Naive thymus-derived CD4-positive, alpha-beta T cell (primary cell): ENCODE measurements at places on chromosomes 12 and 14.

- DNase-seq = peak; percentile 15
These were observed 11.3 kb downstream of the PHLDA1 start for GRCh38 chr12:76020281-76020680.

- DNase-seq = no peak
These were observed 728.0 kb downstream of the NOVA1 start for GRCh38 chr14:25869854-25870253.

DNA sequence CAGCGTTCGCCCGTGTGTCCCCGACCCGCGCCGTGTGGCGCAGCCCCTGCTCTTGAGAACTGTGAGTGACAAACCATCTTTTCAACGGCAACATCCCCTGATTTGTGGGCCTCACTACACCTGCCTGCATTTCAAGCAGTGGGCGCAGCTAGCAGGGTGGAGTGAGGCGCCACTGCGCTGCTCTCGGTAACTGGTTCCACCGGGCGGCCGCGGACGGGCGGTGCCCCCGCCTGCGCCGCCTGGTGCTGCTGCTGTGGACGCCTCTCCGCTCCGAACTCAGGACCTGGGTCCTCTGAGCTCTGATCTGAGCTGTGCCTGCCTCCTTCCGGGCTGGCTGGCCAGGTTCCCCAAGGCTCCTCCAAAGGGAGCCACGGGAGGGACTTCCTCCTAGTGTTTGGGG lies 5.9 kb upstream of the DEGS2 start:
- DNase-seq = no peak

- no peak for DNase-seq
These were observed 59.5 kb upstream of the ANKS1B start for GRCh38 chr12:100044266-100044665.

GRCh38 chr12:11642785-11643184 lies 6.7 kb upstream of the ETV6 start:
- no peak for DNase-seq

GRCh38 chr12:62977883-62978282 lies 42.9 kb upstream of the PPM1H start:
- DNase-seq = no peak

- DNase-seq = no peak
These were observed 123.5 kb downstream of the NAV3 start for GRCh38 chr12:77954206-77954555.

DNA sequence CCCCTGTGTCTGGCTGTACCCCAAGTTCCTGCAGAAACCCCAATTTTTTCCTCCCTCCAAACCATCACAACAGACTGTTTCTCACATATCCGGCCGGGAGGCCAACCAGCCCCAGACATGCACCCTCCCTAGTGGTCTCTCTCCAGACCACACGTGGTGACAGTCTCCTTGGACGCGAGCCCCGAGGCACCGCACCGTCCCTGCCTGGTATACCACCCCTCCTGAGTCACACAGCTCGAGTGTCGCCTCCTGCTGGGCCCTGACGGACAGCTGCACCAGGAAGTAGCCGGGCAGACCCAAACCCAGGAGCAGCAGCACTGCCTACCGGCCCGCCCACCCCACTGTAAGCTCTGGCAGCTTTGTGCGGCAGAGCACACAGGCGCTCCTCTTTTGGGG lies 97.4 kb downstream of the RFLNA start:
- DNase-seq = no peak

- DNase-seq = no peak
These were observed 10.9 kb downstream of the MTA1 start for GRCh38 chr14:105430565-105430964.

GRCh38 chr12:5966486-5967095 lies 21.5 kb upstream of the ANO2 start:
- DNase-seq = no peak

DNA sequence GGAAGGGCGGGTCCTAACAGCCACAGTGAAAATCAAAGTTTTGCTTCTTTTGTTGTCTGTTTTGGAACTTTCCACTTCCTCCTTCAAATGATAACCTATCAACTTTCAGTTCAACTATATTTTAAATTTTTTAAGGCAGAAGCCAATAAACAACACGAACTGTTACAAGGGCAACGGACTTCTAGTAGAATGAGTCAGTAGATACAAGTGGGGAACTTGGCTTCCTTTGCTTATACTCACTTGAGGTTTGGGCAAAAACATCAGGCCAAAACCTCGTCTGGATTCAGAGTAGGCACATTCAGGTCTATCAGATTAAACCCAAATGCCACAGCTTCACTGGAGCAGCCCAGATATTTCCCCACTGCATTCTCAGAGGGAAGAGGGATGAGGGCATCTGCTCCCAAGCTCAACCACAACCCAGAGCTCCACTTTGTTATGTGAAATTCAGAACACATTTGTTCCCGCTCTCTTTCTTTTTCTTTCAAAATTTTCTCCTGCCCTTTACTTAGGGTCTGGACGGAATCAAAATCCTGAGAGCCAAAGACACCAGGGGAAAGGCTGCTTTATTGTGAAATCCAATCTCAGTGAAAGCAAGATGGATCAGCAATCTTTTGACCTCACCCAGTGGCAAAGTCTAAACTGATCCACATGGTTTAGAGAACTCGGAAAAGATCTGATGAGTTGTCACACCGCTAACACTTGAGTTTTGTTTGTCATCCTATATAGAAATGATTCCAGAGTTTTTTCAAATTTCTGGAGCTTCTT lies 152.5 kb upstream of the BTG1 start:
- DNase-seq = peak; percentile 64
